ENCODE measurements at places on chromosomes 4 and X.
A peak's percentile ranks its signal among the peaks of the same experiment; 100 is the strongest.

- no peak for DNase-seq
These were observed 831.1 kb upstream of the ADGRL3 start for GRCh38 chr4:60368986-60369385.

DNA sequence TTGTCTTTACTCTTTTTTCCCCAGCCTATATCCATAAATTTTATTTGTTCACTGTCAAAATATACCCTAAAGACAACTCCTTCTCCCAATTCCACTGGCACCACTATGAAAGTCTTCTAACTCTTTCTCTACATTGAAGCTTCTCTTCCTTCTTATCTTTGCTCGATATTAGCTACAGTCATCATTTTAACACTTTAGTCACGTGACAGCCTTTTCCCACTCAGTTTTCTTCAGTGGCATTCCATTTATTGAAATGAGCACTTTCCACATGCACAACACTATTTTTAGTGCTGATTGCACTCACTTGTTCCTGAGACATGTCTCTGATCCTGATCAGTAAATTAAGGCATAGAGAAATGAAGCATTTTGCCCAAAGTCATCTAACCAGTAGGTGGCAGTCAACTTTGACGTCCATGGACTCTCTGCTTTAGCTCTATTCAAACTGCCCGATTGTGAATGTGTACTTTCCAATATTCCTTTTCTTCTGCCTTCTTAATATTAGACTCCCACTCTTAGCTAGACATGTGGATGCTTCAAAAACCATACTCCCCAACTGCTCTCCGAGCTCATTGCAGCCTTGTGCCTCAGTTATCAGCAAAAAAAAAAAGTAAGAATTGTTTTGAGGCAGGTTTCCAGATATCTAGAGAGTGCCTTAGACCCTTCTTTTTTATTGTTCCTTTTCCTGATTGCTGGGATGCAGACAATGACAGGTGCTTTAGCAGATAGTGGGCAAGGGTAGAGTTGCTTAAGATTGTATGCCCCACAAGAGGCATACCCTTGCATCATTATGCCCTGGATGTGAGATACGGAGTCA is 394.4 kb upstream of the ADGRL3 start:
- peak; percentile 26 for DNase-seq

- DNase-seq, result peak; percentile 13
These were observed 140.8 kb downstream of the PCDH7 start for GRCh38 chr4:30860978-30861377.

DNA sequence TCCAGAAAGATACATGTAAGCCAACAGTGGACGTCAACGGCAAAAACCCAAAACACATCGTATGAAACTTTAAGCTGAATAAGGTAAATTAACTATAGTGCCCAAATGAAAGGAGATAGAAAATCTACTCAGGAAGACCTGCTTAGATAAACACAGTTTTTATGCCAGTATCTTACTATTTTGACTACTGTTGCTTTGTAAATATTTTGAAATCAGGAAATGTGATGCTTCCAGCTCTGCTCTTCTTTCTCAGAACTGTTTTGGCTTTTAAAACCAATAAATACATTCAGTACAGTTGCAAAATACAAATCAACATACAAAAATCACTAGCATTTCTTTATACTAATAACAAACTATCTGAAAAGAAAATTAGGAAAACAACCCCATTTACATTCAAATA is 83.8 kb downstream of the SMARCA5 start:
- no peak for DNase-seq

- no peak for DNase-seq
These were observed 4.1 kb upstream of the CSF2RA start for GRCh38 chrX:1264556-1264955.

DNA sequence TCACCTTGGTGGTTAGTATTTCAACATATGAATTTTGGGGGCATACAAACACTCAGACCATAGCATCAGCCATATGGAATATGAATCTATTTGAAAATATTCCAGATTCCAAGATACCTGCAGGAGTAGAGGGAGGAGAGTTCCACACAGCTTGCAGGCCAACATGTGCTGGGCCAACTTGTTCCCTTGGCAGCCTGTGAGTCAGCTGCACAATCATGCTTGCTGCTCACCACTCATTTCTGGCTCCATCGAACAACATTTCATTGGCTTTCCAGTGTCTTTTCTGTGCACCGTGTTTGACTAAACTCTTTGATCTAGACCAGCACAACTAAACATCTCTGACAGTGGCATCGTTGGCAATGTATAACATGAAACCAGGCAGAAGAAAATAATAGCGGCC is 282.5 kb upstream of the RASGEF1B start:
- DNase-seq, result no peak

- DNase-seq, result no peak
These were observed 99.5 kb downstream of the COX18 start for GRCh38 chr4:72969976-72970375.

- no peak for DNase-seq
These were observed 15.8 kb downstream of the DCUN1D4 start for GRCh38 chr4:51858605-51859202.

DNA sequence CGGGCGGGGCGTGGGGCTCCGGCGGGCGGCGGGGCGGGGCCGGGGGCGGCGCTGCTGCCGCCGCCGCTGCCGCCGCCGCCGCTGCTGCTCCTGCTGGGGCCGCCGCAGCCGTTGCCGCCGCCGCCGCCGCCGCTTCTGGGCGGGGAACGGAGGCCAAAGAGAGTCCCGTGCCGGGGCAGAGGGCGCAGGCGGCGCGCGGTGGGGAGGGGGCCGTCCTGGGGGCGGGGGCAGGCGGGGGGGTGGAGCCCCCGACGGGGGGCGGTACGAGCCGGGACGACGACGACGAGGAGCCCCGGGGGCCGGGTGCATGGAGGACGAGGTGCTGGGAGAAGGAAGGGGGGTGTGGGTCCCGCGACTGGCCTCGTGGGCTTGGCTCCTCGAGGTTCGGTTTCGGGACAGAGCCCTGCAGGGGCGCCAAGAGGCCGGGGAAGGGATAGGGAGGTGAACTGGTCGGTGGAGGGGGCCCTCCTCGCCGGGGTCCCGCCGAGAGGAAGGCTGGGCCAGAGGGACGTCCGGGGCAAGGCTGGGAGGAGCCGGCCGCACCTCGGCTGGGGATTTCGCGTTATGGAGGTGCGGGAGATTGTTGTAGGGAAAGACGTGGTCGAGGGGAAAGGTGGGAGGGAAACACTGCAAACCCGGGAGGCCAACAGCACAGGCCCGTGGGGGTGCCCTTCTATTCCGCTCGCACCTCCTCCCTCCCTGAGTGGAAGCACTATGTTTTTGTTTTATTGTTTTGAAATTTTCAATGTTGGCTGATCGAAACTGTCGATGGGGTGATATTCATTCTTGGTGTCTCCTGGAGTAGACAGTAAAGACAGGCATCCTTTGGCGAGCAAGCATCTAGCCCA is 1.9 kb downstream of the BCORL1 start:
- DNase-seq, result no peak

DNA sequence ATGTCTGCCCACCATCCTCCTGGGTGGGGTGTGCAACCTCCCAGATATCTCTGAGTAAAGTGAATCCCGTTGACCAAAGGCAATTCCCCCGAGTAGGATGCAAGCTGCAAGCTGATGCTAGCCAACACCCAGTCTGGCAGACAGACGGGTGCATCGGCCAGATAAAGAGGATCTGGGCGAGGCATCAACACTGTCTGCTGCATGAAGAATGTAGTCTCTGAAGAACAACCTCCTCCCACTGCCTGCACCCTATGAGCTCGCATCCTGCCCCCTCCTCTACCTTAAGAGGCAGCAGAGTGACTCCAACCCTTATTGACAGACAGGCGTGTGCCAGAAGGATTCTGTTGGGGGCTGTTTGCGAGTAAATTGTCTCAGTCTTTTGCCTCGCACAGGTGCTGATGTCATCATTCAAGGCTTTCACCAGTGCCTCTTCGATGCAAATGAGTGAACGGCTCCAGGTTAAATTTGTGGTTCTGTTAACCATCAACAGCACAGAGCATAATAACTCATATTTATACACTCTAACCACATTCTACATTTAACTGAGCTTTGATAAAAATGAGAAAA is 546.9 kb downstream of the BCOR start:
- no peak for DNase-seq

DNA sequence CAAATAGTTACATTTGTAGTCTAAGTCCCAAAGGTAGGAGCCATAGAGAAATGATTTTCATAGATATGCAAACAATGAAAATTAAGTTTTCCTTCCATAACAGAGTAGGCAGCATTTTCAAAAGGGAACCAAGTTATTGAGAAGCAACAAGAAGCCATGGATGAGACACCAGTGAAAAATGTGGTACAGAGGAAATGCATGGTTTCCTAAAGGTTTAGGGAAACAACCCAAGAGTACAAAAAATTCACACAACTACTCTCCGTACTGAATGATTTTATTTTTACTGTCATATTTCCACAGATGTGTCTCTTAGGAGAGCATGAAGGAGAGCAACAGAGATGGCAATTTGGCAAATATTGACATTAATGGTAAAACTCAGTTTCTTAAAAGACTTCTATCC is 1408.9 kb upstream of the PCDH7 start:
- no peak for DNase-seq

- DNase-seq, result no peak
These were observed 22.9 kb upstream of the UGT2B7 start for GRCh38 chr4:69073375-69073774.

DNA sequence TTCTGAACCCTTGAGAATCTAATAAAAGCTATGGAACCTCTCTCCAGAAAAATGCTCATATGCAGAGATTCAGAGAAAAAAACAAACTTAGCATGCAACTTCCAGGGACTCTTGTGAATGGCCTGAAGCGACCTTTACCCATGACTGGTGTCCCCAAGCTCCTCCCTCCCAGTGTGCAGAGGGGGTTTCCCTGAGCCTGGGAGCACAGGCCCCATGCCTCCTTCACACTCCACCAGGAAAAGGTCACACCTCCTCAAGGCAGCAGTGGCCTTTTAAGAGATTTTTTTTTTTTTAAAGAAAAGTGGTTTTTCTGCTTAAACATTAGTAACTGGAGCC is 13.3 kb upstream of the UBA6 start:
- no peak for DNase-seq

- no peak for DNase-seq
These were observed 12.5 kb upstream of the LCORL start for GRCh38 chr4:18034099-18034498.

DNA sequence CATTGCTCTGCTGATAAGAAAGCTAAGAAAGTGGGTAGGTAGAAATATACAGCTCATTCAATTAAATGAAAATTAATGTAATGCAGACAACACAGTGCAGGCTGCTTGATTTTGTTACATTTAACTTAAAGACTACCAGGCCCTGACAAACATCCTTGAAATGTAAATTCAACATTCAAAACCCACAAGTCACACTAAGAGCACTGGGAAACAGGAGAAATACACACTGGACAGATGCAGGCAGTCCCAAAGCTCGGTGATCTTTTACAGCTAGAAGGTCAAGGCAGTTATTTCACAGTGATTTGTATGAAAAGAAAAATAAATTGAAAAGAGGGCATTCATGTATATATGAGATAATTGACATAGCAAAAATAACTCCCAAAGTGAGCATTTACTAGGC is 94.3 kb upstream of the PLAC1 start:
- DNase-seq, result peak; percentile 38

DNA sequence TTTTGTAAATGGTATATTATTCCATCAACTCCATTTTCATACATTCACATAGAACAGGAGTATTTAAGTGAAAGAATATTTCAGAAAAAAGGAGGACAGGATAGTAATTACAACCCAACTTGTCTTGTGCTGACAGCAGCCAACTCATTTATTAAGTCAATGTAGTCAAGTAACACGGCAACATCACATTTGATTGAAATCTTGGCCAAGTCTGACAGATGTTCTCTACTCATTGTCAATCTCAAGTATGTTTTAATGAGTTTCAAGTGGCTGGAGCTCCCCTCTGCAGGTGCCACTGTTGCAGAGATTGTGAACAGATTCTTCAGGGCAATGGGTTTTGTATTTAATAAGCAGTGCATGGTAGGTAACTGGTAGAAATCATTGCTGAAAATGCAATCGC is 332.5 kb downstream of the C4orf33 start:
- peak; percentile 82 for DNase-seq

- DNase-seq, result no peak
These were observed 116.0 kb downstream of the COL4A6 start for GRCh38 chrX:108322234-108322633.

GRCh38 chrX:30468471-30468870 is 109.1 kb downstream of the TASL start:
- DNase-seq, result no peak

DNA sequence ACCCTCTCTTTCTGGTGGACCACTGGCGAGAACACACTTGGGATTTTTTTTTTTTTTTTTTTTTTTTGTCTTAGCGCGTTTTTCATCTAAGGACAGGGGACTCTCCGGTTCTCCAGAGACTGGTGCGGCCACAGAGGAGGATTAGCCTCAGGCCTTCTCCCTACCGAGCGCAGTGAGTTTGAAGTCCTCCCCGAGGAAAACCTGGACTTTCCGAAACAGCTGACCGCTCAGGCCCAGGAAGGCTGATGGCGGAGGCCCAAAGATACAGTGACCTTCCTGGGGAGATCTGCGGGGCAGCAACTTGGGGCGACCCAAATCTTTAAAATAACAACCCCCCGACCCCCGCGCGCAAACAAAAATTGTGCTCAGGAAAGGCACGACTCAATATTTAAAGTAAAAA is 9.2 kb downstream of the NKX3-2 start:
- DNase-seq, result no peak

DNA sequence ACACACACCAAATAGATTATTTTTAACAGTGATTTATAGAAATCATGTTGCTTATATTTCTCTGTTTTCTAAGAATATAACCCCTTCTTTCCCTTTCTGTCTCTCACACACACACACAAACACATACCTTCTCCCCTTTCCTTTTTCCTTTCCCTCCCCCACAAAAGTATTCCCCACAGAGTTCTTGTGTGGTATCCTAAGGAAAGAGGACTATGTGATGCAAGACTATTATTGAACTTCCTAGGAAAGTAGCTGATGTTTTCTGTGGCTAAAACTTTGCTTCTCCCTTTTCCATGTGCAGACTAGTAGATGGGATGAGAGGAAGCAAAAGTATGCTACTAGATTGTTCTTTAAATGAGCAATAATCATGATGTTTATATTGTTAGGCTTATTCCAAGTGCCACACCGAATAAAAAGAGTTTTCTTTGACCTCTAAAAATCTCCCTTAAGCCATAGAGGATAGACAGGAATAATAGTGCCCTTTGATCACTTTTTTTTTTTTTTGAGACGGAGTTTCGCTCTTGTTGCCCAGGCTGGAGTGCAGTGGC is 38.7 kb downstream of the CPEB2 start:
- no peak for DNase-seq

GRCh38 chrX:103565197-103565596 is 20.1 kb upstream of the TCEAL4 start:
- no peak for DNase-seq

Measured in SK-N-DZ (cell line).